ENCODE measurements at places on chromosomes 6 and 20.
A peak's percentile ranks its signal among the peaks of the same experiment; 100 is the strongest.

- no peak for DNase-seq
Measured at GRCh38 chr20:47662483-47663353, 122.6 kb downstream of the SULF2 start.

GRCh38 chr20:32742322-32743236 lies 688 bp downstream of the COMMD7 start:
- no peak for DNase-seq

DNA sequence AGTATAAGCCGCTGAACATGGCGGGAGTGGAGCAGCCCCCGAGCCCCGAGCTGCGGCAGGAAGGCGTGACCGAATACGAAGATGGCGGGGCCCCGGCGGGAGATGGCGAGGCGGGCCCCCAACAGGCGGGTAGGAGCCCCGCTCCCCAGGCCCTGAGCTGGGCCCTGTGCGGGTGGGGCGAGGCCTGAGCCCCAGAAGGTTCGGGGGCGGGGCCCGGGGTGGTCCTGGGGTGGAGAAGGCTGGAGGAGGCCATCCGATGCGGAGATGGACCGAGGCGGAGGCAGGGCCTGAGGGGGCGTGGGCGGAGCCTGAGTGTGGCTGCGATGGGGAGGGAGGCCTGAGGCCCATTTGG lies 7.1 kb downstream of the L3MBTL1 start:
- no peak for DNase-seq

DNA sequence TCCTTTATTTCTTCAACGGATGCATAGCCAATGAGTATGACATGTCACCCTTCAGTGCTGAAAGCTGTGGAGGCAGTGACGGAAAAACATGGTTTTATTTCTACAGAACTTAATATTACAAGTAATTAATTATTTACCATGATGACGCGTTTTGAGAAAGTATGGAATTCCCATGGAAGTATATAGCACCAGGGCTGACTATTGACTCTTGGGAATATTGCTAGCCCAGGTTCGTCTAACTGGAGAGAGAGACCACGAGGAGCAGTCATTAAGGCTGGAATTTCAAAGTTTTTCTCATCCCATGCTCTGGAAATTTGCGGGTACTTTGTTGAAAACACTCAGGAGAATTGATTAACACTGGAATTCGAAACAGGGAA lies 155.2 kb upstream of the PRSS16 start:
- no peak for DNase-seq

DNA sequence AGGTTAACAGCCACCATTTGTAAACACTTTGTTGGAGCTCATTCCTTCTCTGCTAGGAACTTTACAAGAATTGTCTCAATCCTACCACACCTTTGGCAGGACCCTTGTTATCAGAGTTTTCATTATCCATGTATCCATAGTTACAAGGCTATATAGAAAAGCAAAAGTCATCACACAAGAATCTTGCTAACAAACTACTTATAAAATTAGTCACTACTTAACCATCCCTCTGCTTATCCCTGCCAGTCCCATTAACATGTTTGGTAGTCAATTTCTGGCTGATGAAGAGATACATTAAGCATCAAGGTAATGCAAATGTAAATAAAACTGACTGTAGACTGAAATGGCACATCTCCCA lies 10.4 kb downstream of the ZSWIM3 start:
- DNase-seq: peak; percentile 36

Measured in Caki2 (cell line).